ENCODE measurements at places on chromosomes 1 and 21. TPM values are rescaled to one million over a fixed set of nuclear protein-coding genes. Genes with fewer than 3 reads are reported as not detected.

AADACL3 gene
- total RNA-seq: not detected

FCRL2 gene
- not detected for total RNA-seq

DNA sequence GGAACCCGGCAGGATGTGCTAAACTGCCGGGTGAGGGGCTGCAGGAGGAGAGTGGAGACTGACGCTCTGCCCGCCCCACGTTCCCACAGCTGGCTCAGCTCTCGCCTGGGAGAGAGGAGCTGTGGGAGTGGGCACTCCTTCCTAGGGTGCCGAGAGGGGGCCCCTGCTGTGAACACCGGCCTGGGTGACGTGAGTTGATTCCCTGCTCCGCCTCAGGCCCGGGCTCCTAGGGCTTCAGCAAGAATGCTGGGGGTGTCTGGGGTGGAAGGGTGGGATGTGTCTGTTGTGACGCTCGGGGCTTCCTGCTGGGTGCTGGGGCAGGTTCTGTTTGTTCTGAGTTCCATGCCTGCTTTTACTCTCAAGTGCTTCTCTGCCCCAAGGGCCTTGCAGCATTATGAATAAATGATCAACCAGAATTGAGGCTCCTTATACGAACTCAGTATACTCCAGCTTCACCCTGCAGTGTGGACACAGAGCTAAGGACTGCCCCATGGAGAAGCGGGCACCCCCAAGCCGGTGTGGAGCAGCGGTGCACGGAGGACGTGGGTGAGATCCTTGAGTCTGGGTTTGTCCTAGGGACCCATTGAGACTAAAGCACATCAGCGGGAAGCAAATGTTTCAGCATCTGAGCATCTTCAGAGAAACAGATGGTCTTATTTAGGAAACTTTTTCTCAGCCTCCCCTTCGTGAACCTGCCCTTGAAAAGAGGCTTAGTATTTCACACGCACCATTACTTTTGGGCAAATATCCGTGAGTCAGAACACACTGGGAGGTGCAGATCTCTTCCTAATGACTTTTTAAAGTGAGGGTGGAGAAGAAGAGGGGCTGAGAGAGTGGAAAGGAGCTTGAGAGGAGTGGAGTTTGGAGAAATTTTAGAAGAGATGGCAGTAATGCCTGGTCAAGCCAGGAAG, 41.7 kb downstream of the SYT6 start:
- no peak overlapping the region for H3K4me3 ChIP-seq
- no peaks in the 10 kb centered on the region for H3K27me3 ChIP-seq
- DNase-seq: no peak
- H3K27ac ChIP-seq: no peak overlapping the region

HLCS gene
- total RNA-seq: 35.1 TPM

GRCh38 chr1:177933881-177934280, 36.0 kb downstream of the SEC16B start:
- DNase-seq: no peak
- H3K4me3 ChIP-seq: no peak overlapping the region
- no peaks in the 10 kb centered on the region for H3K4me1 ChIP-seq
- peaks cover 92% of the 10 kb centered on the region for H3K36me3 ChIP-seq
- no peak overlapping the region for H3K27ac ChIP-seq

ATP6V1G3 gene
- total RNA-seq: not detected

DNA sequence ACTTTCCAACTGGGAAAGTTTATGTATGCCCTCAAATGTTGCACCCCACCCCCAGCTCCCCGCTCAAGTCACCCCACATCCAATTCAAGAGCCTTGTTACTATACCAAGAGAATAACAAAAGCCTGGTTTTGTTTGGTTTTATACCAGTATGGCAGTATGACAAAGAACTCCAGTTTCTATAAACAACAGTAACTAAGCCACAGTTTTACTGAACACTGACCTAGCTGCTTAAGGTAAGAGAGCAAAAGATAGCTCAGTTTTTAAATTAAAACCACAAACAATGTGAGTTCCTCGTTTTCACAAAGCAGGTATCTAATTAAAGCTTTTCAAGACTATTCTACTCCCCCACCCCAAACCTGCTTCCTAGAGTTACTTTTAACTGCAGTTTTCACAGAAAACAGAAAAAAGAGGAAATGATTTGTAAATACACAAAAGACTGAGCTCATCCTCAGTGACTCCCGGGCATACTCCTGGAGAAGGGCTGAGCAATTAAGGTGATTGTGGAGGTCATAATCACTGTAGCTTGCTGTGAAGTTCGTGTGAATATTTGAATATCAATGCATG, 59.3 kb upstream of the LHX8 start:
- H3K4me3 ChIP-seq: no peak overlapping the region
- no peak for DNase-seq
- H3K4me1 ChIP-seq: no peaks in the 10 kb centered on the region
- H3K27ac ChIP-seq: no peak overlapping the region

- H3K4me1 ChIP-seq: no peaks in the 10 kb centered on the region
- DNase-seq: no peak
- H3K27ac ChIP-seq: no peak overlapping the region
Observed at GRCh38 chr1:71240656-71241055, 159.8 kb upstream of the ZRANB2 start.

DNA sequence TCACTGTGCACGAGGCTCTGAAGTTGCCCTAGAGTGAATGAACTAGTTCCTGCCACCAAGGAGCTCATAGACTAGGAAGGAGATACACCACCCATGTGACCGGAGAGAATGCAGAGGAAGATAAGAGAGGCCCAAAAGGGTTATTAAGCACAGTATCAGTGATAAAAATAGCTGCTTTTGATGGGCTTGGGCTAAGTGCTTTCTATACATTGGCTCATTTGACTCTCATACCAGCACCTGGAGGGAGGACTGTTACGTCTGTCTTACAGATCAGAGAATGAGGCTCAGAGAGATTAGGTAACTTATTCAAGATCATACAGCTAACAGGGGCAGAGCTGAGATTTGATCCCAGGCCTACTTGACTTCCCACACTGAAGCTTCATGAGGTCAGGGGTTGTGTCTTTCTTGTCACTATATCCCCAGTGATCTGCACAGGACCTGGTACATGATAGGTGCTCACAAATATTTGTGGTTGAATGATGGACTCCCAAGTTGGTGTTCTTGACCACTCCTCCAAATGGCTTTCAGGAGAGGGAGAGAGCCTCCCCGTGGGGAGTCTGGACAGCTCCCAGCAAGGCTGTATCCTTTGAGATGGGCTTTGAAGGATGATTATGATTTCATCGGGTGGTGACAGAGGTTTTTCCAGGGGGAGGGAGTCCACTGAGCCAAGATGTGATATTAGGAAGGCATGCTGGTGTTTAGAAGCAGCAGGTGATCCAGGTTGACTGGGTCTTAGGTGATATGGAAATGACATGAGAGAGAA, 14.4 kb downstream of the PPFIA4 start:
- H3K27ac ChIP-seq: no peak overlapping the region
- no peaks in the 10 kb centered on the region for H3K36me3 ChIP-seq
- H3K4me3 ChIP-seq: no peak overlapping the region
- H3K4me1 ChIP-seq: peaks cover 21% of the 10 kb centered on the region
- H3K27me3 ChIP-seq: peaks cover 22% of the 10 kb centered on the region

DNA sequence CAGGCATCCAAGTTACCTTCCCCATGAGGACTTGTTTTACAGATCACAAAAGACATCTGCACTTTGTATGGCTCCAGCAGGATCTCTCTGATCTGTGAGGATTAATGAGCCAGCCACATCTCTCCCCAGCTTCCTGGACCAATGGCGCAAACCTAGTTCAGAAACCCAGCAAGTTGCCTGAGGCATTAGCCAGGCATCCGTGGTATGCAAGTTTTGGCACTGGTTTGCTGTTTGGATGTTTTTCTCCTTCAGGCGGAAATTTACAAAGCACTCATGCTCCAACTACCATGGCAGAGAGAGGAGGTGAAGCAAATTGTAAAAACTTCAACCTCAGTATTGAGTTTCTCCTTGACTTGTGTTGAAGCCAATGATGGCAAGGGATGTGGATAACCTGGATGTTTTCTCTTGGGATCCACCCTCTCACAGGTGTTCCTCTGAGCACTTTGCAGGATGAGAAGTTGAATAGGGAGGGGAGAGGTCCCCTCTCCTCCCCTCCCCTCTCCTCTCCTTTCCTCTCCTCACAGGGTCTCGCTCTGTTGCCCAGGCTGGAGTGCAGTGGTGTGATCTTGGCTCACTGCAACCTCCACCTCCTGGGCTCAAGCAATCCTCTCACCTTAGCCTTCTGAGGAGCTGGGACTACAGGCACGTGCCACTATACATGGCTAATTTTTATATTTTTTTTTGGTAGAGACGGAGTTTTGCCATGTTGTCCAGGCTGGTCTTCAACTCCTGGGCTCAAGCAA, 25.6 kb upstream of the ENO1 start:
- H3K4me3 ChIP-seq: no peak overlapping the region
- H3K4me1 ChIP-seq: peaks cover 21% of the 10 kb centered on the region
- DNase-seq: peak; percentile 46

PRR9 gene
- not detected for total RNA-seq

MAN1C1 gene
- 8.5 TPM for total RNA-seq

DNA sequence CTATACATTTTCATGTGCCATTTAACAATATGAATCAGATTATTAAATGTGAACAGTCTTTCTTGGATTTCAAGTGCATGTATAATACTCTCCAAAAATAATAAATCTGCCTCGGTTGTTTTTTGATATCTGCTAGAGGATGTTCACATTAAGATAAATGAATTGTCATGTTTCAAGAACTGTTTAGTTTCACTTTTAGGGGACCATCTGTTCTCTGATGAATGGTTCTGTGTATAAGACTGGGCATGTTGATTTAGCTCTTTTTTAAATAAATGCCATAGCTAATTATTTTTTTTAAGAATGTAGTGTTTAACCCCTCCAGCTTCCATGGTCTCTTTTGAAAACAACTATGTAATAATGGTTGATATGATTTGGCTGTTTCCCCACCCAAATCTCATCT, 1245.1 kb upstream of the ADGRL4 start:
- DNase-seq: no peak
- no peaks in the 10 kb centered on the region for H3K36me3 ChIP-seq
- H3K27me3 ChIP-seq: no peaks in the 10 kb centered on the region

FAM43B gene
- total RNA-seq: not detected

- no peak for DNase-seq
- no peak overlapping the region for H3K27ac ChIP-seq
- H3K4me1 ChIP-seq: no peaks in the 10 kb centered on the region
- no peak overlapping the region for H3K4me3 ChIP-seq
Observed at GRCh38 chr1:21072721-21073120, 104.0 kb downstream of the EIF4G3 start.

DNA sequence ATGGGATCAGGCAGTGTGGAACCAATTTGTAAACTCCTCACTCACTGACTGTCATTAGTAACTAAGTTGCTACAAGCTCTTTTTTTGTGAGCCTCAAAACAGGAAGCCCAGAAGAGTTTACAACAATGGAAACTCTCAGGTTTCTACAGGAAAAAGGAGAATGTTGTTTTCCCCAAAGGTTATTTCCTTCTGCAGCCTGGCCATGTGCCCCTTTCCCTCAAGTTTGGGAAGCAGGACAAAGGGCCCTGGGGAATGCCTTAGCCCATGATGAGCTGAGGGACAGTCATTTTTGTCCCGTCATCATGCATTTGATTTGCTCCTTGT, 395.9 kb downstream of the KIF26B start:
- no peak overlapping the region for H3K27ac ChIP-seq
- no peaks in the 10 kb centered on the region for H3K36me3 ChIP-seq
- no peaks in the 10 kb centered on the region for H3K4me1 ChIP-seq
- no peak for DNase-seq

MROH9 gene
- total RNA-seq: not detected

DNA sequence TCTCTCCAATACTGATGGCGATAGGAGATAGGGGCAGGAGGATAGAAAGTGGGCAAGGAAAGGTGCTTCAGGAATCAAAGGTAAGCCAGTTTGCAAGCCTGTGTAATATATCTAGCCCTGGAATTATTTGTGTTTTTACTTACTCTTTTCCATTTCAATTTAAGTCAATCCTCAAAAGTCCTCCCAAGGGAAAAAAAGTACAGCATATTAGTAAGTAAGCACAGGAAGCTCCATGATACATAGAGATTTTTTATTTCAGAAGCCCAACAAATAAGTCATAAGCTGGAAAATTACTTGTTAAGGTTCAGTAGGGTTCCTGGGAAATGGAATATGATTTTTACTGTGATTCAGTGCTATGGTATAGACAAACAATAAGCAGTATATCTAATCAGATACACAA, 337.7 kb upstream of the DUSP10 start:
- no peaks in the 10 kb centered on the region for H3K27me3 ChIP-seq
- H3K4me1 ChIP-seq: no peaks in the 10 kb centered on the region
- no peak for DNase-seq
- H3K36me3 ChIP-seq: no peaks in the 10 kb centered on the region
- H3K4me3 ChIP-seq: no peak overlapping the region

- peaks cover 63% of the 10 kb centered on the region for H3K4me1 ChIP-seq
- H3K36me3 ChIP-seq: no peaks in the 10 kb centered on the region
- H3K4me3 ChIP-seq: peak overlapping the region; percentile 37
- peak; percentile 96 for DNase-seq
- peak overlapping the region; percentile 91 for H3K27ac ChIP-seq
Observed at GRCh38 chr21:34526618-34527290, 14.7 kb upstream of the KCNE1 start.

OR2M5 gene
- not detected for total RNA-seq

- peak overlapping the region; percentile 46 for H3K27ac ChIP-seq
- no peak for DNase-seq
- no peaks in the 10 kb centered on the region for H3K27me3 ChIP-seq
- H3K4me1 ChIP-seq: peaks cover 11% of the 10 kb centered on the region
- H3K36me3 ChIP-seq: no peaks in the 10 kb centered on the region
Observed at GRCh38 chr1:182170891-182171461, 109.5 kb upstream of the ZNF648 start.

DNA sequence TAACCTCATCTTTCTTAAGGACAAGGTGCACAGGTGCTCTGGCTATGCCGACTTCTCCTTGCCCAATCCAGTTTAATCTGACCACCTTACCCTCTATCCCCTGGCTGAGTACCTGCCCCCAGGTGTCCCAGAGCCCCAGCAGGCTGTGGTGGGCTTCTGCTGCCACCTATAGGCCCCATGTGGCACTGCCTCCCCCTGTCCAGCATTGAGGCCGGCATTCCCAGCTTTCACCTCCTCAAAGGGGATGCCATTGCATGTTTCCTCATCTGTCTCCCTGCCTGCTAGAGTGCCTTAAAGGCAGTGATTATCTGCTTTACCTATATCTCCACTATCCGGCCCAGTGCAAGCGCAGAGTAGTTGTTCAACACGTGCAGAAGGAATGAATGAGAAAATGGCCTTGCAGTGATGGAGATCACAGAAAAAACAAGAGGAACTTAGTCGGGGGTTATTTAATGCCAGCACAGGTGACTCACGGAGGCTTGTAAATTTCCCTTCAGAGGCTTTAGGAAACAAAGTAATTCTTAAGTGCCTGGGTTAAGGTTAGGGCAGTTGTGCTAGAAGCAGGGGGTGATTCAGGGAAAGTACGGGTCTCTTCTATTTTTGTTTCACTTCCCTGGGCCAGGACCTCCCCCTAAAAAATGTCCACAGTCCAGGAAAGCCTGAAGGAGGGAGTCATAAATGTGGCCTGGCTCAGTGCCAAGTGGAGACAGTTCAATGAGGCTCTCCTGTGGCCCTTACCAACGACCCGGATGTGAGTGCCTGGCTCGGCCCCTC, 131.8 kb upstream of the NGF start:
- DNase-seq: peak; percentile 62
- H3K36me3 ChIP-seq: no peaks in the 10 kb centered on the region
- H3K4me1 ChIP-seq: no peaks in the 10 kb centered on the region
- H3K4me3 ChIP-seq: no peak overlapping the region
- H3K27ac ChIP-seq: no peak overlapping the region

GRCh38 chr1:11500881-11501280, 21.9 kb downstream of the DISP3 start:
- no peaks in the 10 kb centered on the region for H3K36me3 ChIP-seq
- no peak overlapping the region for H3K27ac ChIP-seq
- no peak overlapping the region for H3K4me3 ChIP-seq
- peaks cover 29% of the 10 kb centered on the region for H3K27me3 ChIP-seq

LCE1D gene
- not detected for total RNA-seq
